HL-60 (cell line): ENCODE measurements at places on chromosomes 13 and 19.

GRCh38 chr13:45108716-45109101 is 11.6 kb upstream of the GTF2F2 start:
- DNase-seq: no peak

DNA sequence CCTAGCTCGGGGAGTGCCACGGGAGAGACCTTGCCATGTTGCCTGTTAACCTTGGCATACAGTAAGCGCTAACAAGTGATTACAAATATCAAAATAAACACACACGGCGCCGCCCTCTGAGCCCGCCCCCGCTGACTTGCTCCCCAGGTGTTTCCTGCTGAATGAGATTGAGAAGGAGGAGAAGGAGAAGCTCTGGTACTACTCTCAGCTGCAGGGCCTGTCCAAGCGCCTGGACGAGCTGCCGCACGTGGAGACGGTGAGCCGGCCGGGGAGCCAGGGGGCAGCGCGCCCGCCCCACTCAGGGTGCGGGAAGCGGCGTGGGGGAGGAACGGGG is 5.0 kb downstream of the APC2 start:
- DNase-seq: peak; percentile 50

DNA sequence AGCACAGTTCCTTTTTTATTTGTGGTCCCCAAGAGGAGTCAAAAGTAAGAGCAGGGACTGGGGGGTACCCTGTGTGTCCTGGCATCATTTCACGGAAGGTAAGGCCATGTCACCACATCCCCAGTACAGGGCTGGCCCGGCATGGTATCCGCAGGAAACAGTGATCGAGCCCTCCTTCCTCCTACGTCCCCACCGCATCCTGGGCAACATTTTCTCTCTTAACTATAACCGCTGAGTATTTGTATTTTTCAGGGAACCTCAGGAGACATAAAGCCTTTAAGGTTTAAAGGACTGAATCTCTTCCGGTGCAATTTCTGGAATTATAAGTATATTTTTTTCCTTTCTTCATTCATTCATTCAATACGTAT is 13.6 kb upstream of the LATS2 start:
- peak; percentile 47 for DNase-seq

GRCh38 chr19:18780081-18780480 is 11.0 kb downstream of the COMP start:
- no peak for DNase-seq

DNA sequence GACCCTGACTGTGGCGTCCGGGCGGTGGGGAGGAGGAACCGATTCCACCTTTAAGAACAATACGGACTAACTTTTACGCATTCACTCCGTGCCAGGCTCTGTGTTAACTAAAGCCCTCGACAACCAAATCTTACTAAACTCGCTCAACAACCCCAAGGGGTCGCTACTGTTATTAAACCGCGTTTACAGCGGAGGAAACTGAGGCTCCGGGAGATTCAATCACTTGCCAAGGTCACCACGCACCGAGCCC is 1.2 kb downstream of the SAMD1 start:
- DNase-seq: no peak

DNA sequence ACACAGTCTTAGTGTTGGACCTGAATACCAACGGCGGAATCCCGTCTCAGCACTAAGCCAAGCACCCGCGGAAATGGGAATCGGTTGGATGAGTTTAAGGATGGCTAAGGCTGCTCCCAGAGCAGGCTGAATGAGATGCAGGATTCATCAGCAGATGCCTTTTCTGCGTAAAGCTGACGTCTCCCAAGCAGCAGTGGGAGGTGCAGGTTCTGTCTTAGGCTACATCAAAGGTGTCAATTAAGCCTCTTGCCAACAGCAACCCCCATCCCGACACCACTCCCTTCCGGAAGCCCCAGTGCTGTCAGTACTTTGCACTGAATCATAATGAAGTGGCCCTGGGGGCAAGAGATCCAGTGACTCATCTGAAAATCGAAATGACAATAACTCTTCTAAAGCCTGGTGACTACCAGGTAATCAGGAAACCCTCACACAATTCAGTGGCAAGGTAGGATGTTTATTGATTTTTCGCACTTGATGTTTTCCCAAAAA is 275.6 kb downstream of the DCLK1 start:
- no peak for DNase-seq

- no peak for DNase-seq
Observed at GRCh38 chr13:111939666-111940278, 127.2 kb upstream of the SOX1 start.

- no peak for DNase-seq
Observed at GRCh38 chr13:37138169-37138568, 32.7 kb upstream of the CSNK1A1L start.

DNA sequence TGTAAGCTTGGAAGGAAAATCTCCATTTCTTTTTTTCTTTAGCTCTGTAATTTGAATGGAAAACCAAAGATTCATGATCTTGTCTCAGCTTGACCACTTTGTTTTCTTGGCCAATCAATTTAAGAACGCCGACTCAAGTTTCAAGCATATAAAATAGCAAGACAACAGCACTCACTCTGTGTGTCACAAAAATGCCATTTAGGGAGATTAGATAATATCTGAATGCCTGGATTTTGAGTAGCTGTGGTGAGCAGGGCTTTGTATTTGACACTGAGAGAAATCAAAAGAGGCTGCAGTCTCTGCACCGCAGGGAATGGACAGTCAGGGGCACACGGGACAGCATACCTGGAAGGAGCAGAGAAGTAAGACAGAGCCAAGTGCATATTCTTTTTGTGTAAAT is 209.5 kb upstream of the SLC10A2 start:
- DNase-seq: no peak

- DNase-seq: no peak
Observed at GRCh38 chr19:40614622-40615411, 13.6 kb downstream of the LTBP4 start.

GRCh38 chr19:6476155-6476895 is 5.3 kb downstream of the DENND1C start:
- no peak for DNase-seq

GRCh38 chr13:43267916-43268315 is 244.5 kb downstream of the DNAJC15 start:
- DNase-seq: no peak

DNA sequence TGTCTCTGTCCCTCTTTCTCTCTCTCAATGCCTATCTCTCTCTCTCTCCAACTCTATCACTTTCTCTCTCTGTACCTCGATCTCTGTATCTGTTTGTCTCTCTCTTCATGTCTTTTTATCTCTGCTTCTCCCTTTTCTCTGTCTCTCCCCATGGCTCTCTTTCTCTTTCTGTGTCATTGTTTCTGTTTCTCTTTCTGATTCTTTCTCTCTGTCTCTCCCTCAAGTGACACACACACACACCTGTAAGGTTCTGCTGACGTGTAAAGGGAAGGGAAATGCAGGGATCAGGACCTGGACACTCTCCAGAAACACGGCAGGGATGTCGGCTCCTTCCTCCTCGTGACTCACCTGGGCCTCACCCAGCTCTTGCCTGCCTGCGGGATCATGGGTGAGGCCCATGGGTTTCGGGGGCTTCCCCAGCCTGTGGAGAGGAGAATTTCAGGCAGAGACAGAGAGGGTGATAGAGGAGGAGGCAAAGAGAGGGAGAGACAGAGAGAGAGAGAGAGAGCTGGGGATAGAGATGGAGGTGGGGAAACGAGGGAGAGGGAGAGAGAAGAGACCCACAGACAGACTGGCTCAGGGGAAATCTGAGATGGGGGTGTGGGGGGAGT is 5.4 kb upstream of the PLAUR start:
- DNase-seq: no peak

DNA sequence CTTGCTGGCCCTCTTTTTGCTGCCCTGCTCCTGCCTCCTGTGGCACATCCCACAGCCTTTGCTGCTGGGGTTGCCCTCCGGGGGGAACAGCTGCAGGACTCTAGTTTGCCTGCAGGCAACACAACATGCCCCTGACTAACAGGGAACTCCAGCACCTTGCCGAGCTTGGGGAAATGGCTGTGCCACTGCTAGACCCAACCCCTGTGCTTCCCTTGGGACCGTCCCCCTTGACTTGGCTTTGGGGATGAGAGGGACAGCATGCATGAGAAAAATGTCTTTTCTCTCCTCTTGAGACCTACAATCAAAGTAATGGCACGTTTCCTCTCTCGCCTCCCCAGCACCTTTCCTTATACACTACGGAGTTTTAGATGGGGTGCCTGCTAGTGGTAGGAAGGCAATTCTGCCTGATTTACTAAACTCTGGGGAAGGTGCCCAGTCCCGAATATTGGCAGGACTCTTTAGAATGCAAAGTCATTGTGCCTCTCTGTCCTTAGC is 12.4 kb upstream of the VWA8 start:
- DNase-seq: no peak

GRCh38 chr13:114030666-114031610 is 57.1 kb upstream of the C13orf46 start:
- no peak for DNase-seq

GRCh38 chr19:33551676-33552075 is 30.1 kb upstream of the PEPD start:
- DNase-seq: no peak

- no peak for DNase-seq
Observed at GRCh38 chr19:3062165-3063105, at the start of gene TLE5. TLE5 (minus strand) TSS chr19:3062495; CDS start chr19:3062200, 295 bp downstream.

DNA sequence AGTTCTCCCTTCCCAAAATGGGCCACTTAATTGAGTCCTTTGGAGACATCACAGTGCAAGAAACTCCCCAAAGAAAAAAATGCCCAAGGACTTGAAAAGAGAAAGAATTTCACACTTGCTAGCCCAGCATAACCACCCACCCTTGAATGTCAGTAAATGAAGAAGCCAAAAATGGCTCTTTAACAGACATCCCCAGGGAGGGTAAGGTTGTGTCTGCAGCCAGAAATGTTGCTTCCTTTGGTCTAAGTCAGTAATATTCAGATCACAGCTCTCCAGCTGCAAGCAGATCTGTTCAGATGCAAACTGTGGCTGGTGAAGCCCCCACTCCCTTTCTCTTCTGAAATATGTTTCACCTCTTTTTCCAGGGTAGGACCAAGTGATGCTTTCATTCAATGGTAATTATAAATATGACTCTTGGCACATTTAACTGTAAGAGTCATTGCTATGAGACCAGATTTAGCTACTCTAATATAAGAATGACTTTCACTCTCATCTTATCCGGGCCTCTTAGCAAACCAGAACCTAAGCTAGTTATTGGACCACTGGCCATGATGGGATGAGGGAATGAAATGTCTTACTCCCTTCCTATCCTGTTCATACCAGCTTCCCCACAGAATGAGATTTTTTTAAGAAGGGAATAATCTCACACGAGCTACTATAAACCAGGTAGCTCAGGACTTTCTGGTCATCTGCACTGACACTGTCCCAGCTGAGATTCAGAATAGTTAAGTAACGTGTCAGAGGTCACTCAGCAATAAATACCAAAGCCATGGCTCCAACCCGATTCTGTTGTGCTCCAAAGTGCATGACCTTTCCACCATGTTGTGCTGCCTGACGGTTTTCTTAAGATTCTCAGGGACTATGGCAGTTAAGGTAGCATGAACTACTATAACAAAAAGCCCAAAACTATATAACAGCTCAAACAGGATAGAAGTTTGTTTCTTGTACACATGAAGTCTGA is 234.1 kb downstream of the FOXO1 start:
- no peak for DNase-seq

- DNase-seq: no peak
Observed at GRCh38 chr19:38890686-38891085, 8.7 kb downstream of the SIRT2 start.

DNA sequence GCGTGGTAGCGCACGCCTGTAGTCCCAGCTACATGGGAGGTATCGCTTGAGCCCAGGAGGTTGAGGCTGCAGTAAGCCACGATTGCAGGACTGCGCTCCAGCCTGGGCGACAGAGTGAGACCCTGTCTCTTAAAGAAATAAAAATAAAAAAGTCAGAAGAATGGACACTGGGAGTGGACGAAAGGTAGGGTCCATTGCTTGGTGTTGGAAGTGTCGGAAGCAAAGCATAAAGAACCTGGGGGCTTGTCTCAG is 392 bp upstream of the ARHGAP33 start:
- DNase-seq: no peak

- no peak for DNase-seq
Observed at GRCh38 chr13:84658491-84659358, 776.5 kb upstream of the SLITRK1 start.

DNA sequence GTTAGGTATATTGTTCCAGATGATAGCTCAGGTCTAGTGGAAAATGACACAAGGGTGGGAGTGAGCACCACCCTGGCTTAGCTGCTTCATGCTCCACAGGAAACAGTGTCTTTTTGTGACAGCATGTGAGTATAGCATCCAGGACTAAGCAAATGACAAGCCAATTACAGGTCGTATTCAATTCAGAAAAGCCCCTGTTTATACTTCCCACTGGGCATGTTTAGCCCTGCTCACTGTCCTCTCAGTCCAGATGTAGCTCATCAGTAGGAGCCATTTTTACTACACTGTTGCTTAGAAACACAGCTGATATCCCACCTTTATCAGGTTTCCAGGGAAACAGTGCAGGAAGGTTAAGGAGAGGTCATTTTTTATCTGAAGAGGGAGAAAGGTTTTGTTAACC is 8.0 kb downstream of the ABHD13 start:
- DNase-seq: no peak

- DNase-seq: peak; percentile 15
Observed at GRCh38 chr19:35592226-35592625, 6.3 kb downstream of the PMIS2 start.

- DNase-seq: no peak
Observed at GRCh38 chr13:21636656-21637055, 32.7 kb upstream of the MICU2 start.

DNA sequence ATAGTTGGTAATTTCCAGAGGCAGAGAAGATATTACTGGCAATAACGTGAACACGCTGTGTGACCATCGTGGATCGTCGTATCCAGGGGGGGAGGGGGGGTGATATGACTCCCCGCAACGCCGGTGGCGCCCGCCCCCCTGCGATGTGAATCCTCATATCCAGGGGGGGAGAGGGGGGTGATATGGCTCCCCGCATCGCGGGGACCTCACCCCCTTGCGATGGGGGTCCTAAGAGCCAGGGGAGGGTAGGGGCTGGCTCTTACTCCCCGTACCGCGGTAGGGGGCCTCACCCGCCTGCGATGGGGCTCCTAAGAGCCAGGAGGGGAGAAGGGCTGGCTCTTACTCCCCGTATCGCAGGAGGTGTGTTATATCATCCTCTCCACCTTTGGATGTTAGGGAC is 31.3 kb upstream of the RGCC start:
- DNase-seq: no peak

GRCh38 chr19:12726988-12727316 is 3.2 kb upstream of the TNPO2 start:
- no peak for DNase-seq

DNA sequence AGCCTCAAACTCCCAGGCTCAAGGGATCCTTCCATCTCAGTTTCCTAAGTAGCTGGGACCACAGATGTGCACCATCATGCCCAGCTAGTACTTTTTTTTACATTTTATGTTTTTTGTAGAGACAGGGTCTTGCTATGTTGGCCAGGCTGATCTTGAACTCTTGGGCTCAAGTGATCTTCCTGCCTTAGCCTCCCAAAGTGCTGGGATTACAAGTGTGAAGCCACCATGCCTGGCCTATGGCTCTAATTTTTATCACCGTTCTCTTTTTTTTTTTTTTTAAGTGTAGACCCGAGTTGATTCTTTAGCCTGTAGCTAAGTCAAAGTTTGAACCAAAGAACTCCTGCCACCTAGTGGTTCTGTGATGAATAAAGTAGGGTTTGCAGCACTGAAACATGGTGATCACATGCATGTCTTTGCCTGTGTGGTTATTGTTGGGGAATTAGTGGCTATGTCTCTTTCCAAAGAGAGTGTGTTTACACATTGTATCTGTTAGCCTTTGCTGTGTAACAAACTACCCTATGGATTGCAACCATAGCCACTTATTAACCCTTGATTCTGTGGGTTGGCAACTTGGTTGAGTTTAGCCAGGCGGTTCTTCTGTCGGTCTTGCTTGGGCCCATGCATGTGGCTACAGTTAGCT is 11.6 kb downstream of the NFILZ start:
- peak; percentile 62 for DNase-seq
